NCI-H460 (cell line): ENCODE measurements at places on chromosomes 16 and 17. TPM values are rescaled to one million over a fixed set of nuclear protein-coding genes. Genes with fewer than 3 reads are reported as not detected.
A peak's percentile ranks its signal among the peaks of the same experiment; 100 is the strongest.

Gene LDHD
- total RNA-seq: 2.4 and 2.6 TPM in 2 replicates

Gene PGAP6
- 29.6 and 34.7 TPM in 2 replicates for total RNA-seq

Gene TBC1D3L
- total RNA-seq: 4.8 and 5.8 TPM in 2 replicates

Gene TMEM235
- total RNA-seq: not detected in 2 replicates

Gene OR4D1
- total RNA-seq: not detected in 2 replicates

- no peak for DNase-seq
Measured at GRCh38 chr16:68081861-68082628, 3.1 kb upstream of the NFATC3 start.

GRCh38 chr17:78423961-78424675 lies 45.7 kb downstream of the PGS1 start:
- DNase-seq: no peak

DNA sequence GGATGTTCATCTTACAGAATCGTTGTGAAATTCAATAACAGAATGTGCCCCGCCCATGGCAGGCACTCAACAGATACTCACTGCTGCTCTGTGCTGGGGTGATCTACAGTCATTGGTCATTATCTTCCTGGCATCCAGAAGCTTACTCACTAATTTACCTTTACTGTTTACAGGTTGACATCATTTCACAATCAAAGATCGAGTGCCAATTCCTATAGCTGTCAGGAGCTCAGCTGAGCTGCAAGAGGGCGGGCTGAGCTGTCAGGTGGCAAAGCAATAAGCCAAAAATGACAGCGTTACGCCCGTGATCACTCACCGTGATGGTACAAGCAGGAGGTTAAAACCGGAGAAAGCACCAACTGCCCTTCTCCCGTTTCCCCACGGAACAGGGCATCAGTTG lies 51.2 kb downstream of the LITAF start:
- no peak for DNase-seq

DNA sequence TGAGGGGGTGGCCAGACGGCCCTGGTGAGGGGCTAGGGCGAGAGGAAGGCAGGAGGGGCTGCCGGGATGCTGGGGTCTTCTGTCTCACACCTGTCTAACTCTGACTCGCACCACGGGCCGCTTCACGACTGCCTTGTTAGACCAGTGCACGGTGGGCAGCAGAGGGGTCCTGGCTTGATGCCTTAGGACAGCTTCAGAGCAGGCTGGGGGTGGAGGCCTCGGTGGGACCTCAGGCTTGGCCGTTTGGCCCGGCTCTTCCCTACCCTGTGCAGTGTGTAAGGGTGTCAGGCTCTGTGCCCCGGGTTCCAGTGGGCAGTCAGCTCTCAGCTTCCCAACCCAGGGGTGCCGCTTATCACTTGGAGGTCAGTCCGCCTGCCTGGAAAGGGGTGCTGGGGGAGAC lies 100.7 kb downstream of the OR1D5 start:
- DNase-seq: no peak

DNA sequence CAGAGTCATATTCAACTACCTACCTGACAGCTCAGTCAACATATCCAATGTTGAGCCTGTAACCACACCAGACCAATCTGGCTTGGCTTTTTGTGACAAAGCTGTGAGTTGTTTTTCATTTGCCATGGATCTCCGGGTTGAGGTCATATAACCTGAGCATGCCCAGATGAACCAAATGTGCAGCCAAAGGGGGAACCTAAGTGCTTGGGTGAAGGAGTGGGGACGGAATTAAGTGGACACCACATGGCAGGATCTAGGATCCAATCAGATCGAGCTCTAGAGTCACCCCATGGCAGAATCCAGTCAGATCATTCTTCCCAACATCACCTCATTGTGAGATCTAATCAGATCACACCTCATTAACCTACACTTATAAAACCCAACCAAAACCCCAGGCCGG lies 258.6 kb downstream of the PHKB start:
- no peak for DNase-seq

DNA sequence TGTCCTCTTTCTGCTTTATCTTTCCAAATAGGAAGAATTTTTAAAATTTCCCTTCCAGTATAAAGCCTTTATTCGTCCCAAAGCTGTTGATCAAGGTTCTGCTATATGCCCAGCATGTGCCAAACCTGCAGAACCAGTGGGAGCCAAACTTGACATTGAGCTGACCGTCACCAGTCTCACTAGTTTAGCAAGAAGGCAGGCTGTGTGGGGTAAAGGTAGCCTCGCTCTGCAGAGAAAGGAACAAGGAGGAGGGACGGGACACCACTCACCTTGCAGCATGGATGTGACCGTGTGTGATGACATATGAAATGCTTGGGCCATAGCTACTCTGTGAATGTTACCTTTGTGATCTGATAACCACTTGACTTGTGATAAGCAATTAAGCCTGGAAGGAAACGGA lies 392.2 kb downstream of the CPPED1 start:
- no peak for DNase-seq

DNA sequence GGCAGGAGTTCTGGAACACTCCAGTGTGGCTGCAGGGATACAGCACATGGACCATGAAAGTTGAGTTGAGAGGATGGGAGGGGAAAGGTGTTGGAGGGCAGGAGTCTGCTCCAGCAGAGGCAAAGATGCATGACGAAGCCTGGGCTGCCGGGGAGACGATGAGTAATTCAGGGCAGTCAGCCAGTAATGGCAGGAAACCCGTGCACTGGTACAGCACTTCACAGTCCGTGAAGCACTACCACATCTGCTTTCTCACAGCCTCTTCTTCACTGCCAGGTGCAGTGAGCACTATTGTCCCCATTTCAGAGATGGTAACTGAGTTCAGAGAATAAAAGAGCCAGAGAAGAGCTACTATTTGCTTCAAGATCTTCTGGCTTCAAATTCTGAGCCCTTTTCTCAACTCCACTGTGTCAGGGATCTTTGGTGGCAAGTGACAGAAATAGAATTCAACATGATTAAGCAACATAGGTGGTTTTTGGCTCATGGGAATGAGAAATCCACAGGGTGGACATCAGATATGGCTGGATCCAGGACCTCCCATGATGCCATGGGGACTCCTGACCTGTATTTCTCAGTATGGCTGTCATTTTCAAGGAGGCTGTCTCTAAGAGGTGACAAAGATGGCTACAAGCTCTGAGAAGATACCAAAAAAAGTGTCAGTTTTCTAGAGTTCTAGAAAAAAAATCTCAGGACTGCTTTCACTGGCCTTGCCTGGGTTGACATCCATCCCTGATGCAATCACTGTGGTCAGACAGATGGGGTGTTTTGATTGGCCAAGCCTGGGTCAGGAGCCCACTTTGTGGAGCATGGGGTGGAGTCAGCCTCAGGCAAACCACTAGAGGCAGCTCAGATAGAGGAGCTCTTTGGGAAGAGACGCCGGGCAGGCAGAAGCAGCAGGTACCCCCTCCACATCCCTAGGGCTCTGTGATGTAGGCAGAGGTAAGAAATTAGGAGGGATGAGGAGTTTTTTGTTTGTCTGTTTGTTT lies 24.7 kb downstream of the IL21R start:
- DNase-seq: peak; percentile 2

DNA sequence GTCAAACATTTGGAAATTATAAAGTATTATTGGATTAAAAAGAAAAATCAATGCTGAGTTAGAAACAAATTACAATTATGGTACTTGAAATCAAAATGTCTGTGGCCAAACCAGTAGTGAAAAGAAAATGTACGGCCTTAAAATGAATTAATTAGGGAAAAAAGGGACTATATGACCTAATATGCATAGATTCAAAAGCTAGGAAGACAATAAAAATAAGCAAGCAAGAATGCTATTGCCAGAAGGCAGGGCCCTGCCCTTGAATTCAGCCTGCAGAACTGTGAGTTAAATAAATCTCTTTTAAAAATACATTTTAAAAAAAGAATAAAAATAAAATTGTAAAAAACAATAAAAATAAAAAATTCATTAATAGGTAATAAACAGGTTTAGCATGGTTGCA lies 88.7 kb downstream of the TRIM37 start:
- no peak for DNase-seq

DNA sequence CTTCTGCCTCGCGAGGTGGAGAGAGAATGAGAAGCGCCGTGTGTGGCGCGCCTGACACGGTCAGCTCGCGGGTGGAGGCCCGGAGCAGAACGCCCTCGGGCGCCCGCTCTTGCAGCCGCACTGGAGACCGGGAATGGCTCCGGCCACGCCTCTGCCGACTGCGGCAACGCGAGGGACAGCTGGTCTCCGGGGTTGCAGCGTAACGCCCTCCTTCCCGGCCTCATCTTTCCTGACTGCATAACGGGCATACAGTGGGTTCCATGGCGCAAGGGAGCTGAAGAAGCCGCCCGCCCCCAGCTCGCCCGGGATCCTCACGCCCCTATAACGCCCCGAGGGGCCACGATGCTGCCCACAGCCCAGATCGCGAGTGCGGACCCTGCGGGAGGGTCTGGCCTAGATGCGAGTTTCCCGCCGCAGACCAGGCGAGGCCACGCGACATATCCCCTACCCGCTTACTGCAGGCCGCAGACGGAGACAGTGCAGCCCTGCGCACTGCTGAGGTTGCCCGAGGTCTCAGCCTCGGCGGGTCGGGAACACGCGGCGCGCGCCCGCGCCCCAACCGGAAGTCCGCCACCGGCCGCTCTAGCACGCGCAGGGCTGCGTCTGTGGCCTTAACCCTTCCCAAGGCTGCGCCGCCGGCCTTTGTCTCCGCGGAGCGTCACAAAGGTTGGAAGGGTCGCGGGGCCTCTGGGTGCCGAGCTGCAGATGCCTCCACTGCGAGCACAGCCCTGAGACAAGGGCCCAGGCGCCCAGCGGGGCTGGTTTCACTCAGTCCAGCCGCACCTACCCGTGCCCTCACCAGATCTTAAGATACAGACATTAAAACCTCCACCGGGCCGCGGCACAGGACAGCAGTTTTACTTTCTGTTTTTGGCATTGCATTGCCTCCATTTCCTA lies 18.8 kb downstream of the BCL7C start:
- DNase-seq: peak; percentile 85

DNA sequence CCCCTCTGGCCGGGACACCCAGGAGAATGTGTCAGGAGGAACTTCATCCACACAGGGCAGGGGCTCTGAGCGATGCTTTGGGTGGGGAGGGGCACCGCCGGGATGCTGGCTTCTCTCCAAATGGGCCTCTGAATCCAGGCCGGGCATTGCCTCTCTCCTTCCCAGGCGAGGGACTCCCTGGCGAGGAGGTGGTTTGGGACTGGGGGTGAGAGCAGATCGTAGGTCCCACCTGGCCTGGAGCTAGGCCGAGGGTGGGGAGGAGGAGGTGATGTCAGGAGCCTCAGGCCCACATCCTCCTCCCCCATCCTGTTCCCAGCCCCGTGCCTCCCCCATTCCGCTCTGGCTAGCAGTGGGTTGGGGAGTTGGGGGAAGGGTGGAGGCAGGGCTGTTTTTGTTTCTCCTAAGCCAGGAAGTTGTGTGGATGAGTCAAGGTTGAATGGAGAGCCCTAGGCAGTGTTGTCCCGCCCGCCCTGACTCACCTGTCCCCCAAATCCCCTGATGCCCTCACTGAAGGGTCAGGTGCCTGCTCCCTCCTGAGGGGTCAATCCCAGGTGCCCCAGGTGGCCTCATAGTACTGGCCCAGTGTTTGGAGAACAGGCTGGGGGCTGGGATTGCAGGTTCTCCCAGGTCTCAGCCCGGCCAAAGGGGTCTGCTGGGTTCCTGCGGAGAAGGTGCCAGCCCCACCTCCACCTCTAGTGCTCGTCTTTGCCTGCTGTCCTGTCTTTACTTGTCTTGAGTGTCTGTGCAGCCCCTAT lies 2.8 kb downstream of the GRB7 start:
- no peak for DNase-seq

DNA sequence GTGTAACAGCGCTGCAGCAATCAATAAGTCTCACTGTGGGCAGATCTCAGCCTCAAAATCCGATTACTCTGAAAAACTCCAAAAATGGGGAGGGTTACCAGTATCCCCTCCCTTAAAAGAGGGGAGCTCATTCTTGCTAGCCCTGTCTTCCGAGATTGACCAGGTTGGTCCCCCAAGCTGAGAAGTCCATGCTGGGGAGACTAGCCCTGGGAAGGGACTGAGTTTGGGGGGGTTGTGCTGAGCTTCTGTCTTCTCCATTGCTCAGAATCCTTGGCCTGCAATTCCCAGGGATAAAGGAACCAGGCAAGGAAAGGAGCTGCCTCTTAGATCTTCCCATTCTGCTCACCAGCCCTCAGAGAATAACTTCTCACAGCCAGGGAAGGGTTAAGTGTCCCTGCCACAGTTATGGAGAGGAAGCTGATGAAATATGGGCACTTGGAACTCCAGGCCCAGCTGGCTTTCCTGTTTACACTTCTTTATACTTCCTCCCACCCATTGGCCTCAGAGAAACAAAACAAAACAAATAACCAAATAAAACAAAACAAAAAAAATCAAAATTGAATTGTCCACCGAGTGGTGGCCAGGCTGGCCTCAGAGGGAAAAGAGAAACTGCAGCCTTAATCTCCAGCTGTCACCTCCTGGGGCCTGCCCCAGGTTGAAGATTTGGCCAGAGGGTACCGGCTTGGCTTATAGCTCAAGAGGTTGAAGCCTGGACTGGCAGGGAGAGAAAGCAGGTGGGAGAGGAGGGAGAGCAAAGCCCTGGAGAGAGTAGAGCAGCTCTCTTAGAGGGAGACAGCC lies 2.6 kb downstream of the HOXB3 start:
- no peak for DNase-seq

DNA sequence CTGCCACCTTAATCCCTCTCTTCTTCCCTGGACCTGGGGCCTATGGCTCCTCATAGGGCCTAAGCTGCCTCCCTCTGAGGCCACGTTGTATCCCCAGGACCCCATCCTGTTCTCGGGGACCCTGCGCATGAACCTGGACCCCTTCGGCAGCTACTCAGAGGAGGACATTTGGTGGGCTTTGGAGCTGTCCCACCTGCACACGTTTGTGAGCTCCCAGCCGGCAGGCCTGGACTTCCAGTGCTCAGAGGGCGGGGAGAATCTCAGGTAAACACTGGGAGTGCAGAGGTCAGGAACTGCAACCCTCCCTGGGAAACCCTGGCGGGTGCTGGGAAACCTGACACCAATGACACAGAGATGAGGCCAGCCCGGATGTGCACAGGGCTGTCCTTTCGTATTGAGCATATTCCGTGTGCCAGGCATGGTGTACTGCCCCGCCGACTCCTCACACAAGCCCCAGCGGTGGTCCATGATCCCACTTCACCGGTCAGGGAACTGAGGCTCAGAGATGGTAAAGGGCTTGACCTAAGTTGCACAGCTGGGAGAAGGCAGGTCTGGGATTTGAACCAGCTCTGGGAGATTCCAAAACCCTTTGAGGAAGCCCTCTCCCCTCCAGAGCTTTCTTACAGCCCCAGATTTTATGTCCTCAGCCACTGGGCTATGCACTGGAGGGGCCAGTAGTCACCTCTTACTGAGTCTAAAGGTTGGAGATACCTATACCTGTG lies 22.9 kb downstream of the ANKRD40 start:
- no peak for DNase-seq

DNA sequence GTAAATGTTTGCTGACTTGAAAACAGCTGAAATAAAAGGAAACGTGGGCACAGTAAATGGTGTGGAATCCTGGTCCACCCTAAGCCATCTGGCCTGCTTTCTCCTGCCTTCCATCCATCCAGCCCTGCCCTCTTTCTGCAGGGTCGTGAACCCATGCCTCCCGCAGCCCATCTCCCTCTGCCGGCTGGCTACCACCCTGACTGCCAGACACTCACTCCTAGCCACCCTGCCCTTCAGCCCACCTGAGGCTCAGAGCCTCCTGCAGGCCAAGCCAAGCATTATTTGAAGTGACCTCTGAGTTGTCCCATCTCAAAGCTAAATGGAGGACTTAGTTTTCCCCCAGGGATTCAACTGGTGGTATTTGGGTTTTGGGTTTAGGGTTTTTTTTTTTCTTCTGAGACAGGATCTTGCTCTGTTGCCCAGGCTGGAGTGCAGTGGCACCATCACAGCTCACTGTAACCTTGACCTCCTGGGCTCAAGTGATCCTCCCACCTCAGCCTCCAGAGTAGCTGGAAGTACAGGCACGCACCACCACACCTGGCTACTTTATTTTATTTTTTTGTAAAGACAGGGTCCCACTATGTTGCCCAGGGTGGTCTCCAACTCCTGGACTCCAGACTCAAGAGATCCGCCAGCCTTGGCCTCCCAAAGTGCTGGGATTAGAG lies 8.4 kb downstream of the ZDHHC1 start:
- no peak for DNase-seq
